ENCODE measurements at places on chromosomes 7 and 10.

DNA sequence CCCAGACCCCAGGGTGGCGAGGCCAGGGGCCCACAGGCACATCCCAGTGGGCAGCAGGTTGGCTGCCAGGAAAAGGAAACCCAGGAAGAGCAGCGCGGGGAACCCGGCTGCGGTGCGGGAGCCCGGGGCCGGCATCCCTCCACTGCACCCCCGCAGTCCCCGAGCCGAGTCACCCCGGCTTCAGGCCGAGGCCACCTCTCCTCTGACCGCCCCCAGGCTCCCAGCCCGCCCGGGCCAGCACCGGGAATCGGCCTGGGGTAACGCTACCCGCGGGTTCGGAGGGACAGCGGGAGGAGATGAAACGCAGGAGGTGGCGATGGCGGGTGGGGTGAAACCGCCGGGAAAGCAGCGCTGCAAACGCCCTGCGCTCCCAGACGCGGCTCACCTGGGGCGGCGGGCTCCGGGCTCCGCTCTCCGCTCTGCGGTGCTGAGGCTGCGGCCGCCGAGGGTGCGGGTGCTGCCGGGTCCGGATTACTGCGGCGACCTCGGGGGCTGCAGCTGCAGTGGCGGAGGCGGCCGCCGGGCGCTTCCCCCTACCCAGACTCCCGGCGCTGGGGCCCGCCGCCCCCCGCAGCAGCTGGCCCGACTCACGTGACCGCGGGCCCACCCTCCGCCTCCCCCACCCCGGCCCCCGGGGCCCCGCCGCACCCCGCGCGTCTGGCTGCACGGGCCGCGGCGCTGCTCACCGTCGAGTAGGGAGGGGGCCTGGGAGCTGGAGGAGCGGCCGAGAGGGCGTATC, at the start of gene SCRN1:
TSS of gene SCRN1 (minus strand) at position 545 of the 739 bp plus-strand sequence. CDS start 20,734 bp downstream, outside the sequence.
- no peak for DNase-seq

DNA sequence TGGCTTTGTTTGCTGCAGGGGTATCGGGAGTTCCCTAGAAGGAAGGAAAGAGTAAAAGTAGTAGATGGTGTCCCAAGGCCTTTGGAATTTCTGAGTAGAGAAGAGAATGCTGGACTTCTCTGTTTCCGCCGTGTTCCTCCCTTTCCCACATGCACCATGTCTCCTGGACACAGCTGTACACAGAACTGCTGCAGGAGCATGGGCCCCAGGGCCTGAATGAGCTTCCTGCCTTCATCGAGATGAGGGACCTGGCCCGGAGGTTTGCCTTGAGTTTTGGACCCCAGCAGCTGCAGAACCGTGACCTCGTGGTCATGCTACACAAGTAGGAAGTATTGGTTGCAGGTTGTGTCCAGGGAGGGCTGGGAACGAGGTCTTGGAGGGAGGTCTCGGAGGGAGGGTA, 15.3 kb upstream of the PVRIG start:
- DNase-seq: no peak

DNA sequence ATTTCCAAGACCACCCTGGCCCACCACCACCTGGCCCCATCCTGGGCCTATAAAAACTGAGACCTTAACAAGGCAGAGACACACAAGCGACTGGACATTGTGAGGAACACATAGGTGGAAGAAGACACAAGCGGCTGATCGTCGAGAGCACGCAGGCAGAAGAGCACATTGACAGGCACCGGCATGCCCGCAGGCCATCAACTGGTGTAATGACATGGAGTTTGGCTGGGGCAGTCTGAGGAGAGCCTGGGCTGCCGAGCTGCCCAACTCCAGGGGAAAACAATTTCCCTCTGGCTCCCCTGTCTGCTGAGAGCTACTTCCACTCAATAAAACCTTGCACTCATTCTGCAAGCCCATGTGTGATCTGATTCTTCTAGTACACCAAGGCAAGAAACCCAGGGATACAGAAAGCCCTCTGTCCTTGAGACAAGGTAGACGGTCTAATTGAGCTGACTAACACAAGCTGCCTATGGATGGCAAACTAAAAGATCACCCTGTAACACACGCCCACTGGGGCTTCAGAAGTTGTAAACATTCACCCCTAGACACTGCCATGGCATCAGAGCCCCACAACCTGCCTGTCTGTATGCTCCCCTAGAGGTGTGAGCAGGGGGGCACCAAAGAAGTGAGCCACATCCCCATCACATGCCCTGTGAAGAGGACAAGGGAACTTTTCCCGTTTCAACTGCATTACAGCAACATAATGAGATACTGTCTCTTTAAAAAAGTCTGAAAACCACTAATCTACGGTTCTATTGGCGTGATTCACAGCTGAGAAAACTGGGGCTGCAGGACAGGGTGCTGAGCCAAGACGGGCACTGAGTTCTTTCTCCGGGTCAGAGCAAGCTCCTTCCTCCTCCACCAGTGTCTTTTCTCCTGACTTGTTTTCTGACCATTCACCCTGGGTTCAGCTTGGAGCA, 18.5 kb upstream of the TNS3 start:
- no peak for DNase-seq

- DNase-seq: no peak
Measured at GRCh38 chr10:92419740-92420545, 129.0 kb downstream of the MARCHF5 start.

GRCh38 chr7:133372337-133372736, 119.5 kb downstream of the EXOC4 start:
- DNase-seq: no peak

GRCh38 chr10:121851786-121852185, 76.0 kb downstream of the ATE1 start:
- no peak for DNase-seq

GRCh38 chr7:141915565-141915964, 634 bp upstream of the OR9A4 start:
- no peak for DNase-seq

DNA sequence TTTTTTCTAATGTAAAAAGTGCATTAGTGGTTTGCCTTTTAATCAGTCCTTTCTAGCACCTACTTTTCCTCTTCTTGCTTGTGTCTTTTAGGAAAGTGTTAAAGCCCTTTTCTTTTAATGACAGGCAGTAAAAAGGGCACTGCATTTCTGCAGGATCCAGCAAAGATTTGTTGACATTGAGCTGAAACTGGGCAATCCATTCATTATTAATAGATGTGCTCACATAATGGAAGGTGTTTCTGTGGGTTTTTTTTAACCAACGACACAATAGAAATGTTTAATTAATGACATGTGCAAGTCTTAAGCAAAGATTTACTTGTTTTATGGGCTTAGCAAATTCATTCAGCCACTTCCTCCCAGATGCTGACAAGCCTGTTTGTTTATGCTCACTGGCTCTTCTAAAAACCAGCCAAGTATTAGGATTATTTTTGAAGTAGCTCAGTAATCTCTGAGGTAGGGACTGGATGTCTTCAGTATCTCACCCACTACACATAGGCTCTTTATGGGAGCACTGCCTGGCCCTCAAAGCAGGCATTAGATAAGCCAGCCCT, 1201.1 kb downstream of the SORCS1 start:
- no peak for DNase-seq

DNA sequence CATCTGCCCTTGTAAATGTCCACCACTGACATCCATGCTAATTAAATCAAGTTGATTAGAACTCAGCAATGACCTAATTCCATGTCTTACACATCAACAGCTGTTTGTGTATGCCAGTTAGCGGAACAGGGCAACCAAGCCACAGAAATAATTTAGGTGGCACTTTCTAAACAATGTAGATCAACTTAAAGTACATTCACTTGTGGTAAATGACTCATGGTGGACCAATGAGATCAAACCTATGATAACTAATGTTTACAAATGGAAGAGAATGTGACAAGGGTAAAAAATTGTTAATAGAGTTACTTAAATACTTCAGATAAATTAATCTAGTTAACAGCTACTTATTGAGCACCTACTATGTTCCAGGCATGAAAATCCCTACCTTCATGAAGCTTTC, 63.1 kb upstream of the ICA1 start:
- DNase-seq: no peak

DNA sequence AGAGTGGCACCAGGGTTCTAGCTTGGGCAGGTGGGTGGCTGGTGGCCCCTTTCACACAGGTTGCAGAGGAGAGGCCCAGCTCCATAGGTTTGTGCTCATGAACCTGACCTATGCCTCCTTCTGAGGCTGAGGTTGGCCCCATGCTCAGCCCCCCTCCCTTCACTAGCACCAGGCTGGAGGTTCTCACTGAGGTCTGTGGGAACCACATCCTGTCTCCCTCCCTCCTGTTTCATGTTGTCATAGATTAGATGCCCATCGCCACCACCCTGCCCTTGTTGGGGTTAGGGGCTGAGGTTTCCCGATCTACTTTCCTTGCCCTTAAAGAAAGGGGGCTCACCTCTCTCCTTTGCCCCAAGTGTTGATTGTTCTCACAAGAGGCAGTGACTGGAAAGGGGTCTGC, 14.7 kb downstream of the NEUROG3 start:
- DNase-seq: no peak

GRCh38 chr7:140870003-140870402, 54.7 kb downstream of the BRAF start:
- DNase-seq: no peak

DNA sequence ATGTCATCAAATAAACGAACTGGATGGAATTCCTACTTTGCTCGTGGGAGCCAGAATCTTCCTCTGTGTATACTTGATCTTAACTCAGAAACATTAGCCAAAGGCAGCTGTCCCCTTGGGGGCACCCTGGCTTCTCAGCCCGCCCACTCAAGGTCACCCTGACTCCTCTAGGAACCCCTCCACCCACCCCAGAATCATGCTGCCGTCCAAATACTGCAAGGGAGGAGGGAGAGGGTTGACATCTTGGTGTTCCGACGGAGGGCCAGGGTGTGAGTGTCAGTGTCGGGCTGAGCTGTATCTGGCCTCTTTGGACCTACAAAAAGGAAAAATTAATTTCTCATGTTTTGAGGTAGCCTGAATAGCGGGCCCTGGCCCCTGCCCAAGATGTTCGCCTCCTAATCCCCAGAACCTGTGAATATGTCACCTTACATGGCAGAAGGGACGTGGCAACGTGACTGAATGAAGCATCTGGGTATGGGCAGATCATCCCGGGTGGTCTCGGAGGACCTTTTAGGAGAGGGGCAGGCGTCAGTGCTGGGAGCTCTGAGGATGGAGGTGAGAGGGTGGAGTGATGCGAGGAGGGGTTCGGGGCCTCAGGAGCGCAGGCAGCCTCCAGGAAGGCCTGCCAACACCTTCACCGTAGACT, 40.5 kb upstream of the RBM33 start:
- DNase-seq: no peak

GRCh38 chr7:101294039-101294831, 27.4 kb downstream of the IFT22 start:
- DNase-seq: no peak

GRCh38 chr10:75600833-75601232, 169.4 kb downstream of the LRMDA start:
- DNase-seq: no peak

DNA sequence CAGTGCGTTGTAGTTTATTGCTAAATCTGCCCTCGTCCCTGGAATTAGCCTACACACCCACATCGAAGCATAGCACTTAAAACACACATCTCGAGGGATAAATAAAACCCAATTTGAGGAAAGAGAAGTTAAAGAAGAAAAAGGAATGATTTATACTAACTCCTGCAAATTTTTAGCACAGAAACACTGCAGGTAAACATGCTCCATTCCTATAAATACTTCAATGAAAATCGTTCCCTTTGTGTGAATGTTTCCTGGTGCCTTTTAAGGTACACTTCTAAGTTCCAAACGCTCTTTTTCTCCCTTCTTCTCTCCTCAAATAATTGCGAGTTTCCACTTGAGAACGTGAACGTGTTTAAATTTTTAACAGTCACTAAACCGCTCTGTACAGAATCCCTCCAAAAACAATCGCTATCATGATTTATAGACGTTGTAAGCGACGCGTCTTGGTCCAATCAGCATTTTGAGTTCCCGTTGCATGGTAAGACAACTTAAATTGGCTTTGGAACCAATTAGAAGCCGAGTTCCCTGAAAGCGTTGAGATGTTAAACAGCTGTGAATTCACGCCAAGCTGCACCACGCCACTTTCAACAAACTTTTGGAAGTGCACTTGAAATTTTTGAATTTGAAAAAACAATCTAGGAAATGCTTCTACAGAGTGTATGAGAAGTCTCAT, 12.5 kb upstream of the EBLN1 start:
- DNase-seq: no peak

GRCh38 chr7:105705427-105705826, 124.1 kb upstream of the EFCAB10 start:
- no peak for DNase-seq

DNA sequence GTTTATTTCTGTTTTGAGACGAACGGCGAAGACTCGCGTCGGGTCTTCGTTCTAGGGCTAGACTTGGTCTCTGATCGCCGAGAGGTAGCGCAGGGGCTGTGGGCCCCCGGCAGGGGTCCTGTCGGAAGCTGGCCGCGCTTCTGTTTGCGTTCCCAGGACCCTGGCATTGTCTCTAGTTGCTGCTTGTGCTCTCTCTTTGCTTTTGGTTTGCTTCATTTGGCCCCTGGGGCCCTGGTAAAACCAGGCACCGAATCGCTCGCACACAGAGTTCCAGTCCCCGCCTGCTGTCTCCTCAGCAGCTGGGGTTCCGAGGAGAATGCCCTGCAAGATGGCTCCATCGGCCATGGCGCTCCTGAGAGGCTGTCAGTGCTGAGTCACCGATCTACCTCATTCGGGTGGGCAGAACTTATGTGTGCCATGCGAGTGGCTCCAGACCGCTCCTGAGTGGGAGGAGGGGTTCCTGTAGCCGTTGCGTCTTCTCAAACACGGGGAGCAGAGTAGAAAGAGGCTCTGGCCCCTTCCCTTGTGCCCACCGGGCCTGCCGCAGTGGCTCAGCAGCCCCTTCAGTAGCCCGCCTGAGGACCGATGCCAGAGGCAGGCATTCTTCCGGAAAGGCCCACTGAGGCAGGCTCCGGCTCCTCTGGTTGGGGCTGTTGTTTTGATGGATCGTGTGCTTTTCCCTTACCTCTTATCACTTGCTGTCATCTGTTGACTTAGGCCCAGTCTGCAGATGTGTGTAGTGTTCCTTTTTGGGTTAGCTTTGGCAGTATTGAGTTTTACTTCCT, 826 bp downstream of the CHPF2 start:
- peak; percentile 79 for DNase-seq

DNA sequence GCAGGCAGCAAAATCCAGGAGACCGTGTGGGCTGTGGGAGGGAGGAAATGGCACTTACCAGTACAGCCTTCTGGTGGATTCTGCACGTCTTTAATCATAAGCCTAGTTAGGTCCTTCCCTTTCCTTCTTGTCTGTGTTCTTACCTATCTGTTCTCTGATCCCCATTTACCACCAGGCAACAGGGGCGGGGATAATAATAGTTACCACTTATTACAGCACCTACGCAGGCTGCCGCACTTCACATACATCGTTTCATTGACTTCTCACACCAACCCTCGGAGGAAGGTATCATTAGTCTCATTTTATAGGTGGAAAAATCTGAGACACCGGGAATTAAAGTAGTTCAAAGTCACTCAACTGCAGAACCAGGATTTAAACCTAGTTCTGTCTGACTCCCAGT, 4.5 kb upstream of the EPHA1 start:
- no peak for DNase-seq
